Activated CD4-positive, alpha-beta memory T cell treated with anti-CD3 and anti-CD28 coated beads for 36 hours (primary cell): ENCODE measurements at places on chromosomes 3 and 15. TPM values are rescaled to one million over a fixed set of nuclear protein-coding genes. Genes with fewer than 3 reads are reported as not detected.

GRCh38 chr15:83282141-83282540 is 2.3 kb downstream of the BNC1 start:
- no peak overlapping the region for H3K4me3 ChIP-seq
- H3K27me3 ChIP-seq = peaks cover 51% of the 10 kb centered on the region

GRCh38 chr15:67127965-67128364 is 62.6 kb downstream of the SMAD3 start:
- DNase-seq = peak; percentile 73
- no peaks in the 10 kb centered on the region for H3K27me3 ChIP-seq
- peak overlapping the region; percentile 53 for H3K27ac ChIP-seq
- no peak overlapping the region for H3K4me3 ChIP-seq

DNA sequence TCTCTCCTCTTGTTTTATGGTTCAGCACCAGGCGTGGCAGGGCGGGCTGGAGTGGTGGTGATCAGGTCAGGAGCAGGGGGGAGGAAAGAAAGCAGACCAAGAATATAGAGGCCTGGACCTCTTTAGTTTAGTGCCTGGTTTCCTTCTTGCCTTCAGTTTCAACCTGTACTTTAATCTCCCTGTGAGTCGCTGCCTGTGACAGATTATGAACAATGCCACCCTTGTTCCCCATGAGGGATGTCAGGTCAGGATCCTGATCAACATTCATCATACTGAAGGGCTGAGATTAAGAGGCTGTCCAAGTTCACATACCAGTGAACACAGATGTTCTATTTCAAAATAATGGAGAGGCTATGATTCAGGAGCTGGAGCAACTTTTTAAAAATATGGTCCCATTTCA is 11.4 kb downstream of the ENTPD3 start:
- no peaks in the 10 kb centered on the region for H3K27me3 ChIP-seq
- H3K4me3 ChIP-seq = no peak overlapping the region
- H3K27ac ChIP-seq = no peak overlapping the region
- DNase-seq = no peak

Gene REC114
- total RNA-seq = not detected

DNA sequence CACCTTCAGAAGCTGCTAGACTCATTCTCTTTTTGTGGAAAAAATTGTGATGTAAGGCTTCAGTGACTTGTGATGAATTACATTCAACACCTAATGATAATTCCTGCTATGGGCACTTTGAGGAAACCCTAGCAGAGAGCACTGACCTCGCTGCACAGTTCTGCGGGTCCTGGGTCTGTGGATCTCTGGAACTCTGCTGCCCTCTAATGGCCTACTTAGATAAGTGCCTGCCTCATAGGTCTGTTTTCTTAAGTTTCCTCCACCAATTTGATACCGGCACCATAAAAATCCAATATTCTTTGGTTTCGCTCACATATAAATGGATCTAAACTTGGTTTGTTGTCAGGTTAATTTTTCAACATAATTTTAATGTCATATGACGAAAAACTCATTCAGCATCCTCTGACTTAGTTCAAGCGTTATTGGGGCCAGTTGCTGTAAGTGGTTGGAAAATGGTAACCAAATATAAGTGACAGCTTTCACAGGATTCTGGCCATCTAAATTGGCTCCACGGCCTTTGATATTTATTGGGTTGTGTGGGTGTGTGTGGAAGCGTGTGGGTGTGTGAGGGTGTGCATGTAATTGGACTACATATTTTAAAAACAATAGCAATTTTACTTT is 10.4 kb downstream of the SLITRK3 start:
- no peaks in the 10 kb centered on the region for H3K4me1 ChIP-seq
- DNase-seq = peak; percentile 37
- no peak overlapping the region for H3K4me3 ChIP-seq
- H3K36me3 ChIP-seq = no peaks in the 10 kb centered on the region
- H3K27me3 ChIP-seq = peaks cover 2% of the 10 kb centered on the region

DNA sequence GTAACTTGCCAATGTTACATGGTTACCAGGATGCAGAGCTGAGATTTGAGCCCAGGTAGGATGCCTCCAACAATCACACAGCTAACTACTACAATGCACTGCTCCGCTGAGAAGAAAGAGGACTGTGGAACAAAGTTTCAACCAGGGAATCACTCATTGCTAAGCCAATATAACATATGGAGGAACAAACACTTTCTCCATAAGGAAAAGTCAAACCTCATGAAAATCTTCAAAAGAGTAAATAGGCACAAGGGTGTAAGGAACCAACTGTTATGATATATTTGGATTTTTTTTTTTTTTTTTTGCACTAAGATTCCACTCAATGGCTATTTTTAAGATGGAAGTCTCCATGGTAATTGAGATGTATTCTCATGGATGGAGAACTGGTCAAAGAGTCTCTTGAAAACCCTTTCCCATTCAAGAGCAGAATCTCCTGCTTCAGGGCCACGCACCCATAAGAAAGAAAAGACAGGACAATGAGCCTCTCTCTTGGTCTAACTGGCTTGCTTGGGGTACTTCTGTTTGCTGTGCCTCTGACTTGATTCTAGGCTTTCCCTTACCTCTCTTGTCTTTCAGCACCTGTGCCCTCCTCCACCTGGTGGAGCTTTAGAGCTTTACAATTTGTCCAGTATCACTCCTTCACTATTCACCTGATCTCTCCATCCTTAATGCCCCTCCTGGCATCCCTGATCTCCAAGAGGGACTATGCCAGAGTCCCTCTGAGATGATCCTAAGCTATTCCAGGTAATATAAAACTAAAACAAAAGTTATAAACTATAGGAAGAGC is 252.8 kb downstream of the NTRK3 start:
- no peaks in the 10 kb centered on the region for H3K4me1 ChIP-seq
- H3K4me3 ChIP-seq = no peak overlapping the region
- no peak overlapping the region for H3K27ac ChIP-seq
- H3K36me3 ChIP-seq = no peaks in the 10 kb centered on the region
- H3K27me3 ChIP-seq = no peaks in the 10 kb centered on the region
- no peak for DNase-seq
